SJSA1 (cell line): ENCODE measurements at places on chromosomes 6 and 20. TPM values are rescaled to one million over a fixed set of nuclear protein-coding genes. Genes with fewer than 3 reads are reported as not detected.

GRCh38 chr6:134849920-134850447, 99.9 kb downstream of the ALDH8A1 start:
- no peaks in the 10 kb centered on the region for H3K27me3 ChIP-seq
- no peak overlapping the region for H3K4me3 ChIP-seq
- no peaks in the 10 kb centered on the region for H3K4me1 ChIP-seq
- H3K27ac ChIP-seq, result no peak overlapping the region
- no peaks in the 10 kb centered on the region for H3K36me3 ChIP-seq

GRCh38 chr6:2542858-2543218, 207.9 kb downstream of the MYLK4 start:
- H3K4me1 ChIP-seq, result peaks cover 27% of the 10 kb centered on the region
- no peak overlapping the region for H3K4me3 ChIP-seq
- DNase-seq, result peak; percentile 92
- H3K36me3 ChIP-seq, result no peaks in the 10 kb centered on the region
- H3K27me3 ChIP-seq, result no peaks in the 10 kb centered on the region
- peak overlapping the region; percentile 8; the same call in 1 of the 2 replicates for H3K27ac ChIP-seq

DNA sequence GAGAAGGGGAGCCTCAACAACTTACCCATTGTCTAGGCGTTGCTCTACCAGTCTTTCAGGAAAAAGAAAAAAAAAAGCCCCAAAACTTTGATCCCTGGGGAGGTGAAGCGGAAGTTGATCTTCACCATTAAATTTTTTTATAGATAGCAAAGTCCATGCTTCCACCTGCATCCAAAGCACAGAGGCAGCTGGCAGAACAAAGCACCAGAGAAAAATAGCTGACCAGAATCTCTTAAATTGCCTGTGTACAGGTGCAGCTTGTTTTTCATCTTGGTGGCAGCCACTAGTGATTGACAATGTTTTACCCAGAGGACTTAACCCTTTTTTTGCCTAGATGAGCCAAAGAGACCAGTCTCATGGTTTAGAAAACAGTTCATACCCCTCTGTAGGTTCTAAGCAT, 86.0 kb downstream of the MYB start:
- no peak overlapping the region for H3K27ac ChIP-seq
- no peaks in the 10 kb centered on the region for H3K36me3 ChIP-seq
- DNase-seq, result no peak
- H3K27me3 ChIP-seq, result no peaks in the 10 kb centered on the region

- no peaks in the 10 kb centered on the region for H3K27me3 ChIP-seq
- no peak overlapping the region for H3K27ac ChIP-seq
- DNase-seq, result no peak
- H3K36me3 ChIP-seq, result peaks cover 24% of the 10 kb centered on the region
- no peak overlapping the region for H3K4me3 ChIP-seq
Measured at GRCh38 chr20:21394551-21394950, 2.8 kb downstream of the NKX2-4 start.

DNA sequence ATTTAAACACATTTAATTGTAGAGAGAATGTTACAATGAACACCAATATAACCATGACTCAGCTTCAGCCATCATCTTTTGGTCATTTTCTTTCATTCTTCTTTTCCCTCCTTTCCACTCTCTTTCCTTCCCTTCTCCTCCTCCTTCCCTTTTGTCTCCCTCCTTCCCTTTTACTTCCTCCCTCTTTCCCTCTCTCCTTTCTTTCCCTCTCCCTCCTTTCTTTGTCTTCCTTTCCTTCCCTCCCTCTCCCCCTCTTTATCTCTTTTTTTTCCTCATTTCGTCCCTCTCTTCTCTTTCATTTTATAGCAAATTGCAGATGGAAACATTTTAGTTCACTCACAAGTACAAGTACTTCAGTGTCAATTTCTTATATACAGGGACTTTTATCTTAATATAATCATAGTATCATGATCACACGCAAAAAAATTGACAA, 1.8 kb downstream of the ZKSCAN3 start:
- H3K36me3 ChIP-seq, result no peaks in the 10 kb centered on the region; the same call in 1 of the 2 replicates
- no peak overlapping the region for H3K4me3 ChIP-seq
- no peak for DNase-seq

DNA sequence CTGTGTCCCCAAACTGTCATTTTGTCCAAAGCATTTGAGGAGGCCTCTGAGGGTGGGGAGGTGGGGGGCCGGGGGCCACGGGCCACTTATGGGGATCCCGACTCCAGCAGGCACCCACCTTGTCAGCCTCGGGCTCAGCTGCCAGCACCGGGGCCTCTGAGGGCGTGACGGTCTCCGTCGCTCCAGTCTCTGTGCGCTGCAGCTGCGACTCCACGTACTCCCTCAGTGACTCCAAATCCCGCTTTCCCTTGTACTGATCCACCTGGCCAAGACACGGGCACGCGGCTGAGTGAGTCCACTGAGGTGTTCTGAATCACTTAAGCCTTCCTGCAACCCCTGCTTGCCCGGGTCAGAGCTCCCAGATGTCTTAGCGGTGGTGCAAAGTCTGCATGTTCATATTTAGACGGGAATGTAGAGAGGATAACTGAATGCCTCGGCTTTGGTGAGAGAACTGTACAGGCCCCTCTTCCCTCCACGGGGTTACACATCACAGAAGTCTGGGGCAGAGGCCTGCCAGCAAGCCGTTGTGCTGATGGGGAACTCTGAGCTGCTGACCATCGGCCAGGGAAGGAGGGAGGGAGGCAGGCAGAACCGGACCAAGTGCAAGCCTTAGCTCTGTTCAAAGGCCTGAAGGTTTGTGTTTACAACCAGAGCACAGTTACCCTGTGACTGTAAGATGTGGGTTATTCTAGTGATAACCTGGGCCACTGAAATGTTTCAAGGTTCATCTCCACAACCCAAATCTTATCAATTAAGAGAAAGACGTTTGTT, 21.8 kb downstream of the TXNDC5 start:
- no peak overlapping the region for H3K4me3 ChIP-seq
- no peaks in the 10 kb centered on the region for H3K4me1 ChIP-seq
- no peak overlapping the region for H3K27ac ChIP-seq
- H3K36me3 ChIP-seq, result peaks cover 92% of the 10 kb centered on the region
- no peak for DNase-seq
- H3K27me3 ChIP-seq, result no peaks in the 10 kb centered on the region

Gene HLA-B
- total RNA-seq, result 3,537 and 4,578 TPM in 2 replicates

DNA sequence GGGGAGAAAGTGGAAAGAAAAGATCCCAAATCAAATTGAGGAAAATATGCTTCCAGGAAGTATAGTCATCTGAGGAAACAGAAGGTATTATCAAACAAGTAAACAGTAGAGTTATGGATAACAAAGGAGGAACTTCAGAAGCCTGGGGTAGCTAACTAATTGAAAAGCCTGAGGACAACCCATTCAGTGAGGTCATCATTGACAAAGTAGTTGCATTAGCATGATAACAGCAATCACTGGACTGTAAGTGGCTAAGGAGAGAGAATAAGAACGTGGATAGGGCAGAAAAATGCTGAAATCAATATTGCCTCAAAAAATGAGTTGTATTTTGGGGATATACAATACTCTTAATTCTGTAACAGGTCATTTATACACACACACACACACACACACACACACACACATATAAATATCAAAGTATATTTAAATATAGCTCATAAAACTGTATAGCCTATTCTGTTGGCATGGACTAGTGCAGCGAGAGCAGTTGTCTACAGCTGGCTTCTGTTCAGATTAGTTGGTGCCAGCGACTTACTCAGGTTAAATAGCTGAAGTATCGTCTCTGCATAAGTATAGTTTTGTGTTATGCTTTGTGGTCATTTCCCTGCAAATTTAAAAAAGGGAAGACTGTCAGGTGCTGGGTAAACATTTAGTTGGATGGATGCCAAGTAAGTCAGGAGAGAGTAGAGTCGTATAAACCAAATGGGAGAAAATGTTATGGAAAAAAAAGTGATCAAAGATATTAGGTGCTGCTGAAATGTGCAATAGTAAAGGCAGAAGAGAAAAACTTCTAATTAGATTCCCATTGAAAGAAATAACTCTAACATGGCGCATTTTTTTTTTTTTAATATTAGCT, 33.8 kb upstream of the CTAGE9 start:
- H3K4me1 ChIP-seq, result peaks cover 7% of the 10 kb centered on the region
- DNase-seq, result no peak
- H3K27me3 ChIP-seq, result no peaks in the 10 kb centered on the region
- H3K4me3 ChIP-seq, result no peak overlapping the region
- no peaks in the 10 kb centered on the region for H3K36me3 ChIP-seq
- no peak overlapping the region for H3K27ac ChIP-seq

Gene CAGE1
- total RNA-seq, result 0.08 TPM in 1 of 2 replicates, not detected in the other

- DNase-seq, result peak; percentile 92
- H3K27me3 ChIP-seq, result no peaks in the 10 kb centered on the region; the same call in 1 of the 2 replicates
- peaks cover 32% of the 10 kb centered on the region for H3K4me1 ChIP-seq
- H3K4me3 ChIP-seq, result peak within 1 kb of the TSS; percentile 90
- peak within 1 kb of the TSS; percentile 98 for H3K27ac ChIP-seq
Measured at GRCh38 chr6:146543211-146543939, at the start of gene RAB32. RAB32 (plus strand) TSS chr6:146543833; CDS start chr6:146543872, 39 bp downstream.

DNA sequence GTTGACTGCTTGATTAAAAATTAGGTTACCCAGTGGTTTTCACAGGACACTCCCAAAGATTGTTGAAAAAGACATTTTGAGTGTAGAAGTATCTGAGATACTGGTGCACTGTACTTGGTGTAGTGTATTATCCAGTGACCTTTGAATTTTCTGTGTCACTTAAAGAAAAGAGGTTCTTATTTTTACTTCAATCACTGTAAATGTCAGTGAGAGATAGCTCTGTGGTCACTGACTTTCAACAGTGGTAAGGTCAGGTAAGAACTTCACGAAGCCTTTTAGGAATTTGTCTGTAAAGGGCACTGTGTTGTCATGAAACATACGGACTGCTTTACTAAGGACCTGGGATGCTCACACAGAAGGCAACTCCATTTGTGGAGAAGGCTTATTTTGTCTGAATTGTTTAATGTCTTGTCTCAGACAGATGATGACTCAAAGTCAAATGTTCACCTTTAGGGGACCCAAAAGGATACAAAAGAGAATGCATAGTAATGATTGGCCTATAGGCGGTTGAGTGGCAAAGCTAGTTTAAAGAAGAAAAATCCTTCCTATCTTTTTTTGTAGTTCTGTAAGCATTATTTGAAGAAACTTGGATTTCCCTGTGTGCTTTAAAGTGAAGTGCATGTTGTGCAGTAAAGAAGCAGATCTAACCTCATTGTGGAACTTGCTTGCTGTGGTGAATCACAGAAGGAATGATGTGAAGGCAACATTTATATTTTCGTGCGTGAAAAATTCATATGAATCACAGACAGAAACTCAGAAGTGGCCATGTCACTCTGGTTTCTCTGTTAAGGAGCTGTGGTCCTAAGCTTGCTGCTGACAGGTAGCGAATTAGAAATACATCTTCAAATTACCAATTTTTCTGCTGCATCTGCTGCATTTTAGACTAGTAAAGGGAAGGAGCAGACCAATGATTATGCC, 47.3 kb downstream of the ZFAND3 start:
- H3K36me3 ChIP-seq, result no peaks in the 10 kb centered on the region; the same call in 1 of the 2 replicates
- H3K27ac ChIP-seq, result no peak overlapping the region
- no peaks in the 10 kb centered on the region for H3K27me3 ChIP-seq
- DNase-seq, result no peak
- no peak overlapping the region for H3K4me3 ChIP-seq
- H3K4me1 ChIP-seq, result peaks cover 36% of the 10 kb centered on the region
